Spinal cord (tissue), 10 donors: ENCODE measurements at places on chromosomes 3 and 15.

GRCh38 chr3:183439515-183439914 is 11.1 kb upstream of the MCF2L2 start:
- no peak for DNase-seq

DNA sequence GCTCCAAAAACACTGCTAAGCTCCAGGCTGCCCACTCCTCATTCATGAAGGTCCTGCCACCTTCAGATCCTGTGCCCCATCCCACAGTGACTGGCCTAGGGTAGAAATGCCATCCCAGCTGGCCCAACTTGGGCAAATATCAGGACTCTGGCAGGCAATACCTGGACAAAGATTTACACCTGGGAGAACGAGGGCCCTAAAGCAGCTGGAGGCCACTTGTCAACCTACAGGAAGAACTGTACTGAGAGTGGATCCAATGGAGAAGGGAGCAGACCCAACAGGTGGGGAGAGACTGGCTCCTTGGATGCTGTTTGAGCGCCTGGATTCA is 57.1 kb upstream of the GATA2 start:
- no peak for DNase-seq

DNA sequence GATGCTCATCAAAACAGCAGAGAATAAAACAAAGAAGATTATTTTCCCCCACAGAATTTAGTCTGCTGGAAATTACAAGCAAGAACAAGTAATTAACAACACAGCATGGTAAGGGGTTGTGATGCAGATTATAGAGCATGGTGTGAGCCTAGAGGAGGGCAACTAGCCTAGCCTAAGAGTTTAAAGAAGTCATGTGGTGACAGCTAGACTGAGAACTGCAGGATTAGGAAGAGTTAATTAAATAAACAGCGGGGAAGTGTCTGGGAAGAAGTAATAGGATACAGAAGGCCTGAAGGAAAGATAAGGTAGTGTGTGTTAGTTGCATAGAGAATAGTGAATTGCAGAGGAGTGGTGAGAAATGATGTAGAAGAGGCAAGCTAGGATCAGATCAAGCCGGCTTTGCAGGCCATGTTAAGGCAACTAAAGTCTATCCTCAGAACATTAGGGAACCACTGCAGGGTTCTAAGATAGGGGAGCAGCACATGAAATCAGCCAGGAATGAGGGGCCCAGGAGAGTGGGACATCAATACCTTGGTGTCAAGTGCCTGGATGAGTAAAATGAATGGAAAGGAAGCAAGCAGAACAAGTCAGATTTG is 11.9 kb upstream of the PKM start:
- no peak for DNase-seq

DNA sequence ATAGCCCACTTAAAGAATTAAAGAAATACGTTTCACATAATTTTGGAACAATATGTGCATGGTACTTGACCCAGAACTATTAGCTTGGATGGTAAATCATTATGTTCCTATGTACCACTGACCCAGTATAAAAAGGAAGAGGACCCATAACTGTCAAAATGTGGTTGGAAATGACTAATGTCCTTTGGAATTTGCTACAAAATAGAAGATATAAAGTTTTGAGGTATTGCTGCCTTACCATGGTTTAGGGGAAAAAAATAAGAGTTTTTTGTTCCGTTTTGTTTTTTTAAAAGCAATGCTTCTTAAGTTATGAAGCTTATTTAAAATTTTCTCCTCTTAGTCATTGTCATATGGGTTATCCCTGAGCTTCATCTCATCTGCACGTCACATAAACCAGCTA is 15.8 kb upstream of the TFDP2 start:
- no peak for DNase-seq

- no peak for DNase-seq
These were observed 56.9 kb upstream of the CGNL1 start for GRCh38 chr15:57319226-57319918.

GRCh38 chr3:130557336-130558035 is 40.5 kb downstream of the COL6A6 start:
- no peak for DNase-seq

- DNase-seq, result no peak
These were observed 269.8 kb upstream of the ADAMTS9 start for GRCh38 chr3:64957408-64958198.

DNA sequence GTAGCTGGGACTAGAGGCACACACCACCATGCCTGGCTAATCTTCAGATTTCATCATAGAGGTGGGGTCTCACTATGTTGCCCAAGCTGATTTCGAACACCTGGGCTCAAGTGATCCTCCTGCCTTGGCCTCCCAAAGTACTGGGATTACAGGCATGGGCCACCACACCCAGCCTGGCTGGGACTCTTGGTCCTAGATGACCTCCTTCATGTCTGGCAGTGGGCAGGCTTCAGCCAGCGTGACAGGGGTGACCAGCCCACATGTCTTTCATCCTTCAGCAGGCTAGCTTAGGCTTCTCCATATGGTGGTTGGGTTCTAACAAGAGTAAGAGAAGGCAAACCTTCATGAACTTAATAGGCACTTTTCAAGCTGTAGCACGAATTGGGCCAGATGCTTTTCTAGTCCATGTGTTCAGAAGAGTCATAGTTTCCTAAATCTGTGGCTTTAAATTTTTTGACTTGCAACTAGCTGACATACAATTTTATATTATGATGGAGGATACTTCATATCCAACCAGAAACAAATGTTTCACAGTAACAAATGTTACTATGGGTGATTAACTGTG is 7.6 kb downstream of the GPD1L start:
- DNase-seq, result no peak

GRCh38 chr3:193780810-193781478 is 187.9 kb downstream of the OPA1 start:
- DNase-seq, result peak; percentile 73

DNA sequence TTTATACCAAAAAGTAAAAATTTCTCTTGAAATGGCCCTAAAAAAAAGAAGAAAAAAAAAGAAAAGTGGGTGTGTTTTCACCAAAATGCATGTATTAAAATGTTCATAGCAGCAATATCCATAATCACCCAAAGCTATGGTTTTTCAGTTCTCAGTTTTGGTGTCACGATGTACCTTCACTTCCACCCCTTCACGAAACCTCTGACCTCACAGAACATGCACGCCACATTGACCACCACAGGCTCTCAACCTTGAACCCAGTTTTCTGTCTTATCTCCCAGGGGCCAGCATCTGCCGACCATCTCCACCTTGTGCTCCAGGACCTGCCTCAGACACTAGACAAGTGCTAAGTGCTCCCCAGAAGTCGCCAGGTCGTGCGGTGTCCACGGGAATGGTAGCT is 30.4 kb downstream of the COLQ start:
- DNase-seq, result no peak

DNA sequence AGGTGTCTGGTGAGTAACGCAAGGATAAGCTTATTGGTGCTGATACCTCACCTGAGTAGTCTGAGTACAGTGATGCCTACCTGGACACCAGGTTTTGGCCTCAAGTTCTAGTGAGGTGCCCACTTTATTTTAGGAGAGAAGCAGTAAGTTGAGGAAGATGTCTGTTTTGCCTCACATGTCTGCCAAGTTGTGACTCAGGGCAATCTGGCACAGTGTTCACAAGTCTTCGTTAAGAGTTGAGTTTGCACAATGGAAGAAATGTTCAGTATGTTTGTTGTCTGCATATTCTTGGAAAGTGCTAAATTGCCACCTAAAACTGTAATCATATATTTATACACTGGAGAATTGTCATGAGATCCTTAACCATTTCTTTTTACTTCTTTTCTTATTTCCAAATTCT is 122.2 kb downstream of the KCNH8 start:
- no peak for DNase-seq

DNA sequence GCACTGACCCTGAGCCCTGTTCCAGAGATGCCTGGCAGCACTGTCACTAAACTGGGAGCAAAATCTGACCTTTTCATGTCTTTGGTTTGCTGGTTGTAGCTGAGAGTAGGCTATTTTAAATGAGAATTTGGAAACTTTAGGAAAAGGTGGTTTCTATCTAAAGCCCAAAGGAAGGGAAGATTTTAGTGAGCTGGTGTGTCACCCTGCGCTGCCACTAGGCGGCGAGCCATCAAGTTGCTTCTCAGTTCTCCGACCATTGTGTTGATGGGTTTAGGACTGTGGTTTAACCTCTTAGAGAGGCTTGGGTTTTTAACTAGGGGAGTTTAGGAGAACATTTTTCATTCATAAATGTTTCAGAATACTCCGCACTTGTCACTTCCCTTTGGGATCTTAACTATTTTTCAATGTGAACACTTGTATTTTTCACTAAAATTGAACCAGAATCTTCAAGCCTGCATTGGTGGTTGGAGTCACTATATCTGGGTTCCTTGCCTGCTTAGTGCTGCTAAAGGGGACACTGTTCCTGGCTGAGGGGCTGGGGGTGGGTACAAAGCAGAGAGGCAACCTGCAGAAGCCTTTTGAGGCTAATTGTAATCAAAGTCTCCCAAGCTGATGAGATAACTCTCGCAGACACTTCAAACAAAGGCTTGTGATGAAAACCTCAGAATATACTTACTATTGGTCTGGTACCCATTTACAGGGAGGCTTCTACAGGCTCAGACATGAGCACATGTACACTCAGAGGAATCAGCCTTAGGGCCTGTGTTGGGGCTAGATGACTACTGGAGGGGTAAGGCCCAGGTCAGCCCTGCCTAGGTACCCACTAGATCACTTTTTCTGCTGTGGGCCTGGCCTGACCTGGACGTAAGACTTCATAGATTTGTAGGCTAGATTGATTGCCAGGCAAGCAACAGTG is 16.8 kb downstream of the EXOSC7 start:
- DNase-seq, result no peak

DNA sequence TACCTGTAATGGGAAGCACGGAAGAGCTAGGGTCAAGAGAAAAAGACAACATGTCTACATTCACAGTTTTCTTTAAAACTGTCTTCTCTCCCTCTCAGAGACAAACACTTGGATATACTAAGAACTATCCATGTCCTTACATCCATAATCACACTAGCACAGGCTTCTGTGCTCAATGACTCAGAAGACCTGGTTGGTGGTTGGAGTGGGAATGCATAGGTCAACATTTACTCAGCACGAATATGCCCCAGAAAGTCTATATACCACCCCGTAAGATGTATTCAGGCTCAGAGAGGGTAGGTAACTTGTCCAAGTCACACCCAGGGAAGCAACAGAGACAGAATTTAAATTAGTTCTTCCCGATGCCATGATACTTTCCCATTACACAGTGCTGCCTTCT is 891.1 kb downstream of the TUSC7 start:
- DNase-seq, result no peak

GRCh38 chr3:64375737-64376136 is 150.5 kb upstream of the PRICKLE2 start:
- DNase-seq, result no peak

DNA sequence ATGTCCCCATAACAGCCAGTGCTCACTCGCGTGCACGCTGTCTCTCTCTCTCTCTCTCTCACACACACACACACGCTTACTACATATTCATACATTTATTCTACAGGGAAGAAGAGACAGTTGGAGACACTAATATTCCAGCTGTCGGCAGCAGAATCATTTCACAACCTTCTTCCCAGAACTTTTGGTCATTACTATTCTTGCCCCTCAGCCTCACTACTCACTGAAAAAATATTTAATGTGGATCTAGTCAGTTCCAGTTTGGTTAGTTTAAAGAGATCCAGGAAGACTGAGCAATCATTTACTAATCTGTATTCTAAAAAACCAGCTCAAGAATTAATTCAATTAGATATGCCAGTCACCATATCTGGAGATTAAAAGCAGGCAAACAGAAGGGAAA is 394.9 kb downstream of the PTPRG start:
- no peak for DNase-seq

- DNase-seq, result no peak
These were observed 92.6 kb downstream of the SLCO3A1 start for GRCh38 chr15:91946075-91946474.

GRCh38 chr3:155252535-155252934 is 40.9 kb downstream of the STRIT1 start:
- no peak for DNase-seq

- DNase-seq, result peak; percentile 39
These were observed 4.1 kb downstream of the TF start for GRCh38 chr3:133750259-133750656.

GRCh38 chr3:411226-411625 is 214.7 kb downstream of the CHL1 start:
- no peak for DNase-seq

- DNase-seq, result no peak
These were observed 111.1 kb upstream of the CBLB start for GRCh38 chr3:105979961-105980360.

GRCh38 chr3:29922992-29923746 is 642.3 kb downstream of the RBMS3 start:
- DNase-seq, result no peak

- no peak for DNase-seq
These were observed 101.7 kb upstream of the UBP1 start for GRCh38 chr3:33541918-33542317.

GRCh38 chr15:38308797-38309196 is 56.2 kb downstream of the SPRED1 start:
- no peak for DNase-seq

- no peak for DNase-seq
These were observed 23.6 kb downstream of the PYGO1 start for GRCh38 chr15:55564347-55565145.

GRCh38 chr15:38614621-38615020 is 50.0 kb upstream of the RASGRP1 start:
- no peak for DNase-seq

- no peak for DNase-seq
These were observed 5.5 kb downstream of the FAM81A start for GRCh38 chr15:59443341-59444072.
